NCI-H1417 (cell line): ENCODE measurements at places on chromosomes 13 and 19.

- DNase-seq: no peak
These were observed 50.9 kb upstream of the SPACA7 start for GRCh38 chr13:112325142-112325808.

DNA sequence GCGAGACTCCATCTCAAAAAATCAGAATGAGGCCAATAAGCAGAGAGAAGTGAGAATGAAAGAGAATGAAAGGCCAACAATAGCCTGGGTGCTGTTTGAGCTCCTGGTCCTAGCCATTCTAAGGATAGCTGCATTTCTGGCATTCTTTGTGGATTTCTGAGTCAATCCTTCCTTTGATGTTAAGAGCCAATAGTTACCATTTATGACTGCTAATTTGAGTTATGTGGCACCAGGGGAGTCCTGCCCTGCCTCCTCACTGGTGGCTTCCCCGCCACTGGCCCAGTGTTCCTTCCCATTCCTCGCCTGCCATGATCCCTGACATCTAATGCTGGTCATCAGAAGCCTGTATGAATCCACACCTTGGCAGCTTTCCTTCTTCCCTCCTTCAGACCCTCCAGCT lies 991.2 kb downstream of the UQCRFS1 start:
- no peak for DNase-seq

DNA sequence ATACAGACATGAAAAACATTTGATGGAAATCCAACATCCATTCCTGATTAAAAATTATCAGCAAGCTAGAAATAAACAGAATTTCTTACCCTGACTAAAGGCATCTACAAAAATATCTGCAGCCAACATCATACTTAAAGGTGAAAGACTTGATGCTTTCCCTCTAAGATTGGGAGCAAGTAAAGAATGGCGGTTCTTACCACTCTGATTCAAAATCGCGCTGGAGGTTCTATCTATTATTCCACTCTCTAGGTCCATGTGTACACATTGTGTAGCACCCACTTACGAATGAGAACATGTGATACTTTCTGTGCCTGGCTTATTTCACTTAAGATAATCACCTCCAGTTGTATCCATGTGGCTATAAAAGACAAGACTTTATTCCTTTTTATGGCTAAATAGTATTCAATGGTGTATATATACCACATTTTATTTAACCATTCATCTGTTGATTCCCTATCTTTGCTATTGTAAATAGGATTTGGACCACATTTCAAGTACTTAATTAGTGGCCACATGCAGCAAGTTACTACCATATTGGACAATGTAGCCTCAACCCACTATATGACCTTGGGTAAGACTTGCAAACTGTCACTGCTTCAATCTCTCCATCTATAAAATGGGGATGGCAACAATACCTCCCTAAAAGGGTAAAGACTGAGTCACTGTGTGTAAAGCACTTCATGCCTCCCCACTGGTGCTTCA lies 38.4 kb upstream of the CYP2A7 start:
- no peak for DNase-seq

- no peak for DNase-seq
These were observed 32.4 kb downstream of the GJA3 start for GRCh38 chr13:20128459-20128931.

GRCh38 chr13:32113532-32113931 lies 82.0 kb downstream of the FRY start:
- DNase-seq: no peak

DNA sequence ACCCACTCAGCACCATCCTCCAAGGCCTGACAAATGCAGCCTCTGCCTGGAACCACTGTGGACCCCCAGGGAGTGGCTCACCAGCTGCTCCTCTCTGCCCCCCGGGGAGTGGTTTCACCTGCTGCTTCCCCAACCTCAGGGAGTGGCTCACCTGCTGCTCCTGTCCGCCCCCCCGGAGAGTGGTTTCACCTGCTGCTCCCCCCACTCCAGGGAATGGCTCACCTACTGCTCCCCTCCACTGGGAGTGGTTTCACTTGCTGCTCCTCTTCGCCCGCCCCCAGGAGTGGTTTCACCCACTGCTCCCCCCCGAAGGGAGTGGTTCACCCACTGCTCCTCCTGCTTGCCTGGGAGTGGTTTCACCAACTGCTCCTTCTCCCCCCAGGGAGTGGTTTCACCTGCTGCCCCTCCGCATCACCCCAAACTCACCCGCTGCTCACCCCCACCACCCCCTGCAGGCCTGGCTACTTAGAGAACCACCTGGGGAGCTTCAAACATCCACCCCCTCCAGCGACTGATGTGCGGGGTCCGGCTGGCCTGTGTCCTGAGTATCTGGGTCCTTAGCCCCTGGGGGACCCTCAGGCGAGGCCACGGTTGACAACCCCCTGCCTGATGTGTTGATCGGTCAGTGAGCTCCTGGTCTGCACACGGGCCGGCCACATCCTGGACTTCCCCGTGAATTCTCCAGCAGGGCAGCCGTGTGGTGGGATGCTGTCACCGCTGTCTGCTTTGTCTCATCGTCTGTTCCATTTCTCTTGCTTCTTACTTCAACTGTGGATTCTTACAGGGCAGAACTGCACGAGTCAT lies 14.6 kb upstream of the TMEM255B start:
- DNase-seq: peak; percentile 90

GRCh38 chr13:32443111-32443510 lies 15.2 kb upstream of the N4BP2L1 start:
- DNase-seq: no peak

DNA sequence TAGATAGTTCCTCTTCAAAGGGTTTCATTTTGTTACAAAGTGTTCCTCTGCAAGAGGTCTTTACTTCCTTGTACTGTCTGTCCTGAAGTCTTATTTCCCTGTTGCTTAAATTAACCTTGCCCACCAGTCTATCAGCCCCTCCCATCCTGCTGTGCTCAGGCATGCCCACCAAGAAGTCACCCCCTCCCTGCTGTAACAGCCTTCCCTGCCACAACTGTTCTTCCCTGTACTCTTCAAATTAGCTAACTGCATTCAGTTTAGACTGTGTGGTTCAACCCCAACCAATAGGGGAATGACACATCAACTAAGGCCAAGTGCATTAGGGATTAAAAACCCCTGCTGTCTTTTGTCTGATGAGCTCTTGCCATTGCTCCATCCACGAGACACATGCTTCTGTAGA lies 34.4 kb upstream of the ZNF562 start:
- no peak for DNase-seq

- DNase-seq: no peak
These were observed 3.3 kb downstream of the SWSAP1 start for GRCh38 chr19:11377756-11378155.
